ENCODE measurements at places on chromosomes 3 and 15.
A peak's percentile ranks its signal among the peaks of the same experiment; 100 is the strongest.

DNA sequence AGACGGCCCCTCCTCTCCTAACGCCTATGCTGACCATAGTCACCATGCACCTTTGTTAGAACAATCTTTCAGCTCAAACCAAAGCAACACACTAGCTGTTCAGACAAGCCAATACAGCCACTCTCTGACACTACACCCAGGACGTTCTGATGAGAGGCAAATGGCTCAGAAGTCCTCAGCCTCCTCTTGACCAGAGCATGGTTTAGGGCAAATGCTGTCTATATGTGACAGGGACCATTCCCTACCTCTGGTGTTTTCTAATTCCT, 264.8 kb upstream of the HES1 start:
- DNase-seq, result no peak

- no peak for DNase-seq
These were observed 7.1 kb downstream of the PLCD1 start for GRCh38 chr3:38022301-38022700.

DNA sequence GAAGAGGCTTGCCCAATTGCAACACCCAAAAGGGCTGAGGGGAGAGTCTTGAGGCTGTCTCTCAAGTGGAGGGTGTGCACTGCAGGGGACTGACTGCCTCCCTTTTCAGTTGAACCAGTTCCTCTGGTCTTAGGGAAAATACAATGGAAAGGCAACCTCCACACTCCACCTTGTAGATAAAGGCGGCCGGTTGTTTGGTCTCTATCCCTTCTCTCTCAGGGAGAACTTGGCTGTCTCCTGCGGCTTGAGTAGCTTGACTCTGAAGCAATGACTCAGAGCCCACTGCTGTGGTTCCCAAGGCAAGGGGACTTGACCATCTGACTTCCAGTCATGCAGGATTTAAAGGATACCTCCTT, 143.2 kb upstream of the UMPS start:
- DNase-seq, result no peak

GRCh38 chr3:74447221-74447620, 167.2 kb downstream of the CNTN3 start:
- no peak for DNase-seq

DNA sequence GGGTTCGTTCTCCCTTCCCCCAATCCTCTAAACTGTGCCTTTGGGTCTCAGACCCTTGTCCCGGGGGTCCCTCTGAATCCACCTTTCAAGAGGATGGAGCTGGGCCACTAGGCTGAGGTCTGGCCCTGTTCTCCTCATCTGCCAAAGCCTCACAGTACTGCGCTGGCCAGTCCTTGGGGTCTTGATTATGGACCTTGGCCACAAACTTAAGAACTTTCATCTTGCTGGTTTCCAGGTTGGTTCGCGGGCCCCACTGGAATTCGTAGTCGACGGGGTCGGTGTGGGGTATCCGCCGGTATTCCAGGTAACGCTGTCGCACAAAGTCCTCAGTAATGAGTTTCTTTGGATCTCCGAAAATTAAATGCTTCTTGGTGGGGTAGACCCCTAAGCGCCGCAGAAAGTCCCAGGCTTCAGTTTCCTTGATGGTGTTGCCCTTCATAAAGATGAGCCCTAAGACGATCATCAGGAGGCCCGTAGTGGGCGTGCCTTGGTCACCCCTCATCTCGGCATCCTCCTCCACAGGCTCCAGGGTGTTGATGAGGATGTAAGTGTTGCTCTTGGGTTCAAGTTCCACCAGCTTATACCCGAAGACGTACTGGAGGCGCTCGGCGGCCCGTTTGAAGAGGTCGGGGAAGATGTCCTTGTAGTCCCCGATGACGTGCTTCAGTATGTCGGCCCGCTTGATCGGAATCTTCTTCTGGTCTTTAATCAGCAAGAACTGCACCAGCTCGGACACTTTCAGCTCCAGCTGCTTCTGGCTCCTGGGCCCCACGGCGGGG, 727 bp downstream of the NSMCE3 start:
- DNase-seq, result peak; percentile 72

DNA sequence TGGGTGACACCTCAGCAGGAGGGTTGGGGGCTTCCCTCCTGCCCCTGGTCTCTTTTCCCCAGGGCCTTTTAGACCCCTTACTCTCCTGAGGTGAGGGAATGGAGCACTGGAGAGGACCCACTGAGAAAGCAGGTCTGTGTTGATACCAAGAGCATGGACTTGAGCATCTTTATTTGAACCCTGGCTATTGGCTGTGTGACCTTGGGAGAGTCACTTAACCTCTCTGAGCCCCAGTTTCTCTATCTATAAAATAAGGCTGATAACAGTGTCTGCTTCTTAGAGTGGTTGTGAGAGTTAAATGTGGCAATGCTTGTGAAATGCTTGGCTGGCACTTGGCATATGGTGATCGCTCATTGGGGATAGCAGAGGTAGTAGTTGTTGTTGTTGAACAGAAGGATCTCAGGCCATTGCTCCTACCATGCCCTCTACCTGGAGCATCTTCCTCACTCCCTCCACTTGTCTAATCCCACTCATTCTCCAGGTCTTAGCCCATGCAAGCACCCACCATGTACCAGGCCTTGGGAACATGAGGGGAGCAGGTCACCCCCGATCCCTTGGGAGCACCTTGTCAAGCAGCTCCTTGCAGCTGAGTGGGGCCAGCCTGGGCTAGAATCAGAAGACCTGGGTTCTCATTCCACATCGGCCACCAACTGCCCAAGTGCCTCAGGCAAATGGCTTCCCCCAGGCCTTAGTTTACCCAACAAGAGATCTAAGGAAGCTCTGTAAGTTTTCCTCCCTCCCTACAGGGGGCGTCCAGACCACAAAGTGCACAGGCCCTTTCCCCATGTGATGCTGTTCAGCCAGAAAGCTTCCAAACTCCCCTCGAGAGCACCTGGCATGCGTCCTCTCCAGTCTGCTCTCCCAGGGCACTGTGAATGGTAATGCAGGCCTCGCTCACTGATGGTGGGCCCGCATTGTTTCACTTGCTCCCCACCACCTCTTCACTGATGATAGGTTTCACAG, 96.7 kb downstream of the LSM3 start:
- no peak for DNase-seq

- no peak for DNase-seq
These were observed 79.5 kb downstream of the MYLK start for GRCh38 chr3:123804676-123805075.

- DNase-seq, result no peak
These were observed 48.1 kb downstream of the MYO5C start for GRCh38 chr15:52247461-52247860.

GRCh38 chr15:60840306-60840702, 361.4 kb upstream of the ICE2 start:
- no peak for DNase-seq

DNA sequence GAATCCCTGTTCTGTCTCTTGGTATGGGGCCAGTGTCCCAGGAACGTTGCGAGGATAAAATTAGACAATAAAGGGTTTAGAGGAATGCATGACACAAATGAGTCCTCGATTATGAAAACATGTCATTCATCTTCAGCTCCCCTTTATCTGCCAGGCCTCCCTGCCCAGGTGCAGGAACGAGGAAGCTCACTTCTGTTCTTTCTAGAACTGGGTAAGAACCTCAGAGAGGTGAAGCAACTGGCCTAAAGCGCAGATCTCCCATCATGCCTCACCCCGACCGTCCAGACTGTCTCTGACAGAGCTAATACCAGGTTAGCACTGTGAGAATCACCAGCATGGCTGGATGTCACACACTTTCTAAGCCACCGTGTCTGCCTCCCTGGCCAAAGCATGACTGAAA, 1.5 kb upstream of the ITIH1 start:
- no peak for DNase-seq

Measured in nucleus accumbens (tissue), 56 donors.